Stimulated activated CD4-positive, alpha-beta T cell treated with anti-CD3 and anti-CD28 coated beads, TNF-alpha, amount 100 ng/mL, for 1 hour (primary cell): ENCODE measurements at places on chromosomes 16 and 17.

DNA sequence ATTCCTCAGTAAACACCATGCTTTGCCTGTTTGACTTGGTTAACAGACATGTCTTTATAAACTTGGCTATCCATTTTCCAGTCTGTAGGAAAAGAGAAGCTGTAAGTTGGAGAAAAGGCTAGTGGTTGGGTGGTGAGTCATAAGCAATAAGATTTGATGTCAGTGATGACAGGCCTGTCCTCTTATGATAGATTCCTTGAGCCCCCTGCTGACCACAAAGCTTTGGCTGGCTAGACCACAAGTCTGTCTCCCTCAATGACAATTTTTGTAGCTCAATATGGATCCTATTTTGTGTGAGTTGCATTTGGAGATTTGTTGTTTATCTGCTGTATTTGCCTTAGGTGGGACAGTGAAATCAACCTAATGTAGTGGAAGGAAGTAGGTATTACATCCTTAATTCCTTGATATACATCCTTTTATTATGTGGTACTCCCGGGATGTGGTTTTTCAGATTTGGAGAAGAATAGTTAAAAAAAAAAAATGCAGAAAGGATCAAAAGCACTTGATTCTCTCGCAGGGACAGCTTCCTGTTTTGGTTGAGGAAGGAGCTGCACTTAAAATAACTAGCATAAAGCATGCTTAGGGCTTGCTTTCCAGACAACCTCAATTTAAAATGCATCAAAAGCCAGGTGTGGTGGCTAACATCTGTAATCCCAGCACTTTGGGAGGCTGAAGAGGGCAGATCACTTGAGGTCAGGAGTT, 67.4 kb downstream of the SIAH1 start:
- DNase-seq: no peak

DNA sequence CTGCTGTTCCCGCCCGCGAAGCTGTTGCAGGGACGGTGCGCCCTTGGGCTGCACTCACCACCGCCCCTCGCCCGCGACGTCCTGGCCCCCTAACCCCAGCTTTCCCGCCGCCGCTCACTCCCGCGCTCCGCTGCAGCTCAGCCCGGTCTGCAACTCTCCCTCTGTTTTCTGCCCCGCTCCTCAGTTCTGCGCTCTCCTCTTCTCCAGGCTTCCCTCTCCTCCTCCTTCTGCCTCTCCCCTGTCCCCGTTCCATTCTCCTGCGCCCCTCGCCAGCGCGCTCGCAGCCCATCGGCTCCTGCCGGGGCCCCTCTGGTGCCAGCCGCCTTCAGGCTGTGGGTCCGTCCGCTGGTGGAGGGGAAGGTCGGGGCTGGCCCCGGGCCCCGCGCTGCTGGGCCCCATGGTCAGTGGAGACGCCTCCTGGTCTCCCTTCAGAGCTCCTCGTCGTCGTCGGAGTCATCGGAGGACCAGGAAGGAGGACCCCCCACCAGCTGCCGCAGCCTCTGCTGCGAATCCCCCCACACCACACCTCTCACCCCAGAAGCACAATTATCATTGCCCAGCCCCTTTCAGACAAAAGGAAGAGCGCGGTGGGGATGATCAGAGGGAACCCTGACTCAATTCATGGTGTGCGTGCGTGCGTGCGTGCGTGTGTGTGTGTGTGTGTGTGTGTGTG, 223.2 kb upstream of the FOXF1 start:
- DNase-seq: no peak

GRCh38 chr16:4200781-4201137, 41.1 kb downstream of the SRL start:
- no peak for DNase-seq

- DNase-seq: no peak
Observed at GRCh38 chr17:56699186-56699894, 105.8 kb downstream of the NOG start.

DNA sequence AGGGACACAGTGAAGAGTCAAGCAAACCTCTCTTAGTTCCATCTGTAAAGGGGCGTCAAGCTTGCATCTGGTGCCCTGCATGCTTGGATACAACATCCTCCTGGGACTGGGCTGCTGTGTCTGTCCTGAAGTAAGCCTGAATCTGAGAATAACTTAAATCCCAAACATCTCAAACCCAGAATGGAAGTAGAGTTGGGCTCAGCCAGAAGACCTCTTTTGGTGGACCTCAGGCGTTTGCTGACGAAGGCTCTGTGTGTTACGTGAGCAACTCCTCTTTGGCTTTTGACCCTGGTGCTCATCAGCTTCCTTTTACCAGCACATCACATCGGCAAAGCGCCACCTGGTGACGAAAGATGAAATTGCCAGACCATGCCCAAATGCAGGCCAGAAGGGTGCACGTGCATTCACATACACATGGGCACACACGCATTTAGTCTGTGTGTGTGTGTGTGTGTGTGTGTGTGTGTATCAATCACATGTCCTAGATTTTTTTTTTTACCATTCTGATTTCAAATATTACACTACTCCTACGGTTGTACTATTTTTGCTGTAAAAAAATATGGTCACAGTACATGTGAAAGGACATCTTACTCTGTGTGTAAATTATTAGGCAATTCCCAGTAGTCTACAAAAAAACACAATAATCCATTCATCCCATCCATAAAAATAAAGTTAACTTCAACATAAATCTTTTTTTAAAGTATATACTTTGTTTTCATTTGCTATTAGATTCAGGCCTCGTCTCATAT, 41.1 kb upstream of the FOXJ1 start:
- DNase-seq: peak; percentile 97

DNA sequence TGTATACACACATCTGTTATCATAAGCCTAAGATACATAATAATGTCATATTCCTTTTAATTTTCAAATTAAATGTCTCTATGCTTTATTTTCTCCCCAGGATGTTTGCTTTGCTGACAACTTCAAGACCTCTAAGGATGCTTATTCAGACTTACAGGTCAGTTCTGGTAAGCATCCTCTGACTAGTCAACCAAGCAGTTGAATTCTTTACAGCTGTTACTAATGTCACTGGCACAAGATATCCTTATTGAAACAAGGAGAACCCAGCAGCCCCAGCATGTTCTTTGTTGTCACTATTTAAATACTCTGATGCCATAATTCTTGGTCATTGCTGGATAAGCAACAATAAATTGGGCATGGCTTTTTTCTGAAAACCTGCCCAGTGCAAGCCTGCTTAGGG, 232.3 kb upstream of the PMFBP1 start:
- no peak for DNase-seq

GRCh38 chr17:77438241-77439188, 297.7 kb downstream of the SEC14L1 start:
- DNase-seq: no peak

GRCh38 chr17:75720656-75721462, at the start of gene ITGB4:
Gene ITGB4, plus strand, starts transcription at chr17:75721459. Its CDS starts 3,245 bp downstream, at chr17:75724704.
- peak; percentile 33 for DNase-seq

DNA sequence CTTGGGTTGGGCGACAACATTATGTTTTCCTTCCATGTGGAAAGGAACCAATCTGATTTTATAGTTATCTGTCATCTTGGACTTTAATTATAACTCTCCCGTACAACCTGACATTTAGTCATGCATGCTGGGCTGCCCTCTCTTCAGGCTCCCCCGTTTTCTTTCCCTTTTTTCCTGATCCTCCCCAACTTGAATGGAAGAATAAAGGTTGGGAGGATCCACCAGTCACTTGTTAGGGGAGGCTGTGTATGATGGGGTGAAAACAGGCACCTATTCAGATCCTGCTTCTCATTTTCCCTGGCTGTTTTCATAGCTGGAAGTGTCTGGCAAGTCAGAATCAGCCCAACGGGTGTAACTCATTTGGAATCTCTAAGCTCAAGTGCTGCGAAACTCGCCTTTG, 267.2 kb upstream of the SALL1 start:
- DNase-seq: no peak

- no peak for DNase-seq
Observed at GRCh38 chr16:67384778-67385510, 8.4 kb downstream of the TPPP3 start.

GRCh38 chr16:67860589-67861398, 12.1 kb upstream of the EDC4 start:
- no peak for DNase-seq

DNA sequence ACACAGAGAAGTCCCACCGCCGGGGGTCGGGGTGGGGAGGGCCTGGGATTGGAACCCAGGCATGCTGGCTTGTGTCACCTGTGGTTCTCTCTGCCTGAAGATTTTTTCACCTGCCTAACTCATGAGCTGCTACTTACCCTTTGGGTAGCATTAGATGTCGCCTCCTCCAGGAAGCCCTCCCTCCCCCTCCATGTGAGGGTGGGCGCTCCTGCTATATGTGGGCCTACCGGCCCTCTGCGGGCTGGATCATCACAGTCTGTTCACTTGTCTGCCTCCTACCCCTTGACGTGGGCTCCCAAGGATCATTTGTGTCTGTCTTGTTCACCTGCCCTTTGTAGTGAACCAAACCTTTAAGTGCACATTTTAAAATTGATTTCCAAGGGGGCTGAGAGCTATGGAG, 106.8 kb downstream of the SEC14L1 start:
- no peak for DNase-seq

- DNase-seq: no peak
Observed at GRCh38 chr16:83606486-83607030, 201.2 kb upstream of the HSBP1 start.

GRCh38 chr17:50816271-50816670, 19.1 kb upstream of the WFIKKN2 start:
- no peak for DNase-seq

DNA sequence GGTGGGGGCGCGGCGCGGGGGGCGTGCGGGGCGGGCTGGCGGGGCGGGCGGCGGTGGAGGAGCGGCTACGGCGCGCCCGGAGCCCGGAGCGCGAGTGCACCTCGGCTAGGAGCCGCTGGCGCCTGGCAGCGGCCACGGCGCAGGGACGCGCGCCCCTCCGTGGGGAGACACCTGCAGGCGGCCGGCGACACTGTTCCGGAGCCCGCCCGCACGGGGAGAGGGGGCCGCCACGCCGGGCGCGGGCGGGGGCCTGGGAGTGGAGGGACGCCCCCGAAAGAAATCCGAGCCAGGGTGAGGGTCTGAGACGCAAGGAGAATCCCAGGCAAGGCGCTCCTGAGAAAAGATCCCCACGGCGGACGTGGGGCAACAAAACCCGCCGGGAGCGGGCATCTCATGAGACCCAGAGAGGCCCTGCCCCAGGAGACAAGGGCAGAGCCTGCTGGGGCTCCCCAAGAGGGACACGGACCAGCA, at the start of gene GSG1L:
TSS of gene GSG1L (minus strand) at position 124 of the 471 bp plus-strand sequence. CDS start 290 bp downstream, outside the sequence.
- DNase-seq: no peak

- DNase-seq: no peak
Observed at GRCh38 chr16:66705790-66706505, 9.4 kb upstream of the CMTM4 start.

- no peak for DNase-seq
Observed at GRCh38 chr17:42111265-42111636, 1.3 kb downstream of the DHX58 start.

DNA sequence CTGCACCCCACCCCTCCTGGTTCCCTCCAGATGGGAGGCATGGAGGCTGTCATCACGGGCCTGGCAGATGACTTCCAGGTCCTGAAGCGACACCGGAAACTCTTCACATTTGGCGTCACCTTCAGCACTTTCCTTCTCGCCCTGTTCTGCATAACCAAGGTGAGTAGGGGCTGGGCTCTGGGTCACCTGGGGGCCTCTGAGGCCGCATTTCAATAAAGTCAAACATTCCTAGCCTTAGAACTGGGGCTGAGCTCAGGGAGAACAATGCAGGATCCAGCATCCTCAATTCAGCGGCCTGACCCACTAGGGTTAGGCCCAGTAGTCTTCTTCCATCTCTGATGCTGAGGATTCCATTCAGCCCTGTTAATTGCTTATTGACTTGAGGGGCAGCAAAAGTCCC, 42.1 kb downstream of the SLC6A2 start:
- DNase-seq: no peak

- no peak for DNase-seq
Observed at GRCh38 chr16:12366313-12366712, 389.8 kb downstream of the SNX29 start.

- DNase-seq: no peak
Observed at GRCh38 chr16:63512910-63513309, 1476.7 kb upstream of the CDH8 start.

DNA sequence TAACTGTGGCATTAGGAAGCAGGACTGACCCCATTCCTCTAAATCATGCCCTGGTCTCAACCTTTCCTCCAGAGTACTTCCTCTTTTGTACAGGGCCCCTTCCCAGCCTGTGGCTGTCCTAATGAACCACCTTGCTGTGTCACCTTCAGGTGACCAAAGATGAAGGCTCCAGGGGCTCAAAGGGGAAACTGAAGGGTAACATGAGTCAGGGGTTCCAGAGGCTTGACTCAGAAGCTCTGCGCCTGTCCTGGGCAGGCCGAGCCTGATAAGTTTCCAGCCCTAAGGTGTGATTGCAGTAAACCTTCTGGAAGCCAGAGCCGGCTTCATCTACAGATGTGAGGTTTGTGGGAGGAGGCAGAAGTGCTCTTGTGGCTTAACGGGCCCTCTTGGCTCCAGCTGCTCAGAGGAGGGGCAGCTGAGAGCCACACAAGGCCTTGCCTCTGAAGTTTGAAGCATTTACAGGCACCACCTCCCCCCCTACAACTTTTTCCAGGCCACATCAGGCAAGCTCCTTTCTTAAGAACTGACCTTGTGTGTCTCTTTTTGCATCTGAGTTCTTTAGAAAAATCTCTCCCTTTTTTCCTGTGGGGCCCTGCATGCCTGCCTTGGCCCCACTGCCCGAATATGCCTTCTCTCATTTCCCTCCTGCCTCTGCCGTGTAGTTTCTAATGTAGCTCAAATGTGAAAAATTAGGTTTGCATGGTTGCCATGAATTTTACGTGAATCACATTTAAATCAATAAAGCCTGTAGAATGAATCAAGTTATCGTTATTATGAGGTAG, 149.9 kb downstream of the CLEC16A start:
- no peak for DNase-seq

GRCh38 chr17:69997332-69997731, 77.7 kb upstream of the KCNJ16 start:
- no peak for DNase-seq

DNA sequence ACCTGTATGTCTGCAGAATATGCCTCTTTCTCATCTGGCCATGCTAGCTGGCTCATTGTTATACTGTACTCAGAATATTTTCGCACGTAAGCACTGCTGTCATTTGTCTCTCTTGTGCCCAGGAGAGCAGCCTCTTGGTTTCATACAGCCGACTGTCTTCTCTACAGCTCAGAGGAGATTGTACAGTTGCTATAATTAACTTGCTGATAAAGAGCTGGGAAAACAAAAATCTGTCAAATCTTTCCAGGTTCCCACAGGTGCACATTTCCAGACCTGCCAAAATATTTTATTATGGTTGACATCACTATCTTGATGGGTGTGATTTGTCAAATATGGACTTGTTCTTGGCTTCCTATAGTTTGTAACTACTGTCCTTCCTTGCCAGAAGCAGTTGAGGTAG, 122.7 kb downstream of the FTO start:
- no peak for DNase-seq
